ENCODE measurements at places on chromosomes 7 and 10.

- no peak for DNase-seq
Observed at GRCh38 chr7:99392659-99393354, 15.6 kb downstream of the PDAP1 start.

GRCh38 chr10:3971713-3972112, 186.7 kb upstream of the KLF6 start:
- DNase-seq, result no peak

GRCh38 chr7:93092757-93093370, 24.9 kb downstream of the SAMD9 start:
- DNase-seq, result peak; percentile 21

DNA sequence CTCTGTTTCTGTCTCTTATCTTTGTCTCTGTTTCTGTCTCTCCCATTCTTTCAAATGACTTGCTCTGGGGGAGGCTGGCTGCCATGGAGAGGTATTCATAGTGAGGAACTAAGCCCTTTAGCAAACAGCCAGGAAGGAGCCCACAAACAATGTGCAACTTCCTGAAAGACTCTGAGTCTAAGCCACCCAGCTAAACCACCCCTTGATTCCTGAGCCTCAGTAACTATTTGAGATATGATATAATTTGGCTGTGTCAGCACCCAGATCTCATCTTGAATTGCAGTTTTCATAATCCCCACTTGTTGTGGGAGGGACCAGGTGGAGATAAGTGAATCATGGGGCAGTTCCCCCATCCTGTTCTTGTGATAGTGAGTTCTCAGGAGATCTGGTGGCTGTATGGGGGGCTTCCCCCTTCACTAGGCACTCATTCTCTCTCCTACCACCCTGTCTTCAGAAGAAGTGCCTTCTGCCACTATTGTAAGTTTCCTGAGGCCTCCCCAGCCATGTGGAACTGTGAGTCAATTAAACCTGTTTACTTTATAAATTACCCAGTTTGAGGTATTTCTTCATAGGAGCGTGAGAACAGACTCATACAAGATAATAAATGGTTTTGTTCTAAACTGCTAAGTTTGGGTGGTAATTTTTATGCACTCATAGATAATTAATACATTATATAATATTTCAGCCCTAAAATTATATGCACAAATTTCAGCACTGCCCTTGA, 121.2 kb upstream of the FOXP2 start:
- DNase-seq, result peak; percentile 75

DNA sequence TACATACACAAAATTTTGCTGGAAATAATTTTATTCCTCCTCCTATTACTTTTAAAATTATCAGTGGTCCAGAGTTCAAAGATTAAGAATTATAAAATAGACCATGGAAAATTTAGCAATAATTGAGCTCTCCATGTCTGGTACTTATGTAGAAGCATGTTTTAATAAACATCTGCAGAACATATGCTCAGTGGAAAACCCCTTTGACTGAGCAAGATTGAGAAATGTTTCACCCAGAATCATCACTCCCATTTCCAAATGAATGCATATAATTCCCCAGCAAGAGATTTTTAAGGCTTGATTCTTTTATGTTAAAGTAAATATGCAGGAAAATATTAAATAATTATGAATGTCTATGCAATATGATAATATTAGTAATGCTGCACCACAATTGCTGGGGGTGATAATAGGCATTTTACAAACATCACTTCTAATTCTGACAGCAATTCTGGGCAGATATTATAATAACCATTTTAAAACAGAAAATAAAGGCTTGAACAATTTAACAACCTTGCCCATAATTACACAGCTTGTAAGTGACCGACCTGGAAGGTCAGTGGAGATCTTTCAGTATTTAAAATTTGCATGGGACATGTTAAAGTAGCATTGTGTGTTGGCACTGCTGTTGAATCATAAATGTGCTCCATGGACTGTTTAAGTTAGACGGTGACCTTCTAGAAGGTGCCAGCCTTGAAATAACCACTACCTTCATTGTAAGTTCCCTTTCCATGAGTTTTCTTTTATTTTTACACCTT, 45.6 kb upstream of the TES start:
- DNase-seq, result no peak

DNA sequence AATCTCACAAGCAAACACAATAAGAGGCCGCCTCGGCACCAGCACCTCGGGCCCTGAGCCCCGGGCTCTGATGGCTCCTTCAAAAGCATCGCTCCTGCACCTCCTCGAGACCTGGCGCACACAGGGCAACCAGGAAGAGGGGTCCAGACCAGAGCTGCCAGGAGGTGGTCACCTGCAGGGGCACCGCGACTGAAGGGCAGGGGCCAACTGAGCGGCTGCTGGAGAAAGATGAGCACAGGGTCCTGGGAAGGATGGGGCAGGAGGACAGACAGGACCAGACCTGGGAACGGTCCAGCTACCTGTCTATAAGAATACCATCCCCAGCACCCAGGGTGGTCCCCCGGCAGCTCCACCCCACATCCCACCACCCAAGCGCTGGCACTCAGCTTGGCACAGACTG, 20.8 kb downstream of the MAD1L1 start:
- DNase-seq, result no peak

DNA sequence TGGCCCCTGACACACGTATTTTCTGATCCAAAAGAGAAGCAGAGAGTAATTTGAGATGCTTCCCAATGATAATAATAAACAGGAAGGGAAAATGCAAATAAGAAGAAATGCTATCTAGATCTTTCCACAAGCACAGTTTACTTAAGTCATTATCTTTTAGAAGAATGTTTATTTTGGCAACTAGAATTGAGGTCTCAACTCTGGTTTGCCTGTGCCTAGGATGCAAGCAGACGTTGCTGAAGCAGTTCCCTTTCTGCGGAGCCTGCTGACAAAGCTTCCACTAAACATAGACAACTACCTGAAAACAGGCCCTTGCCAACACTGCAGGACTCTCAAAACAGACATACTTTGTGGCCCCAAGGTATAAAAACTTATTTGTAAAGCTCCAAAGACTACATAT, 315.8 kb upstream of the POM121L12 start:
- DNase-seq, result no peak

DNA sequence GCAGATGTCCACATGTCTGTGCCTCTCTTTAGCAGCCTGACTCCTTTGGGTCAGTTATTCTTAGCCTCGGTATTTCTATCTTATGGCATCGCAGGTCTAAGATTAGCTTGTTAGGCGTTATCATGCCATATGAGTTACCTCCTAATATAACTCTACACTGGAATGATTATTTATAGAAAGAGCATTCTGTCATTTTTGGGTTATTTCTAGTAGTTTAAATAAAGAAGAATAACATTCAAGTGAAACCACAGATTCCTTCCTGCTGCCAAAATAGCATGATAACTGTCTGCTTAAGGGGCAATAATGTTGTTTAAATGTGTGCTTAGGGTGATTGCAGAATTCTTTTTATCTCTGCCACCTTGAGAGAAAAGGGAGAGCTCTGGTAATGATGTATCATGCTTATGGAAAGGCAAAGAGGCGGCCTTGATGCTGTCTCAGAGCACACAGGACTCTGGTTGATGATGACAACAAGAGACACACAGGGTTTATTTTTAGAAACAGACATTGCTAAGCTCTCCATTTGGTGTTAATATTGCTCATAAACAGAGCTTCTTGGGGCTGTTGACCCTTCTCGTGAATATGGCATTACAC, 10.4 kb downstream of the HDAC9 start:
- no peak for DNase-seq

DNA sequence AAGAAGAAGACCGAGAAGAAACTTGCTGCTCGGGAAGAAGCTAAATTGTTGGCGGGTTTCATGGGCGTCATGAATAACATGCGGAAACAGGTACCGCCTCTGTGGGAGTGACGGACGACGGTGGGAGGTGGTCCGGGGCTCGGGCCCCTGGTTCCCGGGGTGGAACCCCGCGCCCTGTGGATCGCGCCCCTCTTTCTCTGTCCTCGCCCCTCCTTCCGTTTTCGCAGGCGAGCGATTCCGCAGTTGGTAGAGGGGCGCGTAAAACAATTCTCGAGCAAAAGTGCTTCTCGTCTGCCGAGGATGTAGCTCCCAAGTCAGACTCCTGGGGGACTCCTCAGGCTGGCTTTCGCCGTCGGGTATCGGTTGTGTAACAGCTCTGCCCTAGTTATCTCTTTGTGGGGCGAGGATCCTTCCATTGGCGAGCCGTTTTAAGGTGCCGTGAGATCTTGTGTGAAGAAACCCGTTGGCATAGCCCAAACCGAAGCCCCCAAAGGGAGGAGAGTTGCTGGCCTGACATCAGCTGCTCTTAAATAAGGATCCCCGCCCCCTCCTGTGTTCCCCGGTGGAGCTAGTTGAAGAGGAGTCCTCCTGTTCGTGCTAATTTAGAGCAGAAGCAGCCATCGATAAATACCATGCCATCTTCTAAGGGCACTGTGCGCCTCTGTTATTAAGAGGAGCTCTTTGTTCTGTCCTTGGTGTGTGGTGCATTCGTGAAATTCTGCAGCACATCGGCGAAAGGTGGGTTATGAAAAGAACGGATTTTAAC, 655 bp downstream of the KLHL7 start:
- DNase-seq, result peak; percentile 60

DNA sequence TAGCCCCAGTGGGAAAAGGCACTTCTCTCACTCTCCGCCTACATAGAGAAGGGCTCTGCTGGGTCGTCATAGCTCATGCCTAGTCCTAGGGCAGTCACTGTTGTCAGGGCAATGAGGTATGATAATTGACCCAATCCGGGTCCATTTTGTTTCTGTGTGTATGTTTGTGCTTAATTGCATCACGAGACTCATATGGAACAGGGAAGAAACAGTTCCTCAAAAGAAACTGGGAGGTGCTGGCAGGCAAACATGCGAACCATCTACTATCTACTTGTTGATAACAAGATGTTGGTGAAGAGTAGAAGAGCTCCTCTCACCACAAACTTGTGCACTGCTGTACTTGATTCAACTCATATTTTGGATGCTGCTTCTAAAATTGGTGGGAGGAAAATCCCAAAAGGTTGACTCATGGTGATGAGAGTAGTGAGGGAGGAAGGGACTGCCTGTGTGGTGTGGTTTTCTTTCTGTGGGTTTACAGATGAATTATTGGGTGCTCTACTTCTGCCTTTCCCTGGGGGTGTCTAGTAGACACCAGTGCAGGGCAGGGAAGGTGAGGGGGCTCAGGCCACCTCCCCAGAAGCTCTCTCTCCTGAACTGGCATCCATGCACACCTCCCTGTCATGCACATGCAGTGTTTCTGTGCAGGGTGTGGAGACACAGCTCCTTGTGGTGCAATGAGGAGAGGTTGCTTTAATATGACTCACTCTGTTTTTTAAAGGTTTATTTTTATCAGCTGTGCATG, 29.4 kb downstream of the LSMEM1 start:
- peak; percentile 63 for DNase-seq

DNA sequence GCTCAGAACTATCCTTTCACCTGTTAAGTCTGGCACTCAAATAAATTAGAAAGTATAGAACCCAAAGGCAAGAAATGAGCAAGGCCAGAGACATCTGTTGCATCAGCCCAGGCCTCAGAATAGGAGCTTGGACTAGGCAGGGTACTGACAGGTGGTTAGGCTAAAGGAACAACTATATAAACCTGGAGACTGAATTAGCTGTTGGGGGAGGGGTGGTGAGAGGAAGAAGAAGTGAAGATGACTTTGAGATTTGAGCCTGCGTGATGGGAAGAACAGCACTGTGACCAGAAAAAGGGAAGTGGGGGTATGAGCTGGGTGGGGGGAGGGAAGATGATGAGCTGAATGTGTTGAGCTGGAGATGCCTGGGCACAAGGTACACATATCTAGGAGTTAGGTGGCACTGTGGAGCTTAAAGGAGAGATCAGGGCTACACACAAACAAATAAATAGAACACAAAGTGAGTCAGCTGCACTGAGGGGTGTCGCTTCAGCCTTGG, 244.7 kb downstream of the PTEN start:
- DNase-seq, result peak; percentile 96

- peak; percentile 5 for DNase-seq
Observed at GRCh38 chr10:60099998-60100747, 193.8 kb upstream of the CCDC6 start.

DNA sequence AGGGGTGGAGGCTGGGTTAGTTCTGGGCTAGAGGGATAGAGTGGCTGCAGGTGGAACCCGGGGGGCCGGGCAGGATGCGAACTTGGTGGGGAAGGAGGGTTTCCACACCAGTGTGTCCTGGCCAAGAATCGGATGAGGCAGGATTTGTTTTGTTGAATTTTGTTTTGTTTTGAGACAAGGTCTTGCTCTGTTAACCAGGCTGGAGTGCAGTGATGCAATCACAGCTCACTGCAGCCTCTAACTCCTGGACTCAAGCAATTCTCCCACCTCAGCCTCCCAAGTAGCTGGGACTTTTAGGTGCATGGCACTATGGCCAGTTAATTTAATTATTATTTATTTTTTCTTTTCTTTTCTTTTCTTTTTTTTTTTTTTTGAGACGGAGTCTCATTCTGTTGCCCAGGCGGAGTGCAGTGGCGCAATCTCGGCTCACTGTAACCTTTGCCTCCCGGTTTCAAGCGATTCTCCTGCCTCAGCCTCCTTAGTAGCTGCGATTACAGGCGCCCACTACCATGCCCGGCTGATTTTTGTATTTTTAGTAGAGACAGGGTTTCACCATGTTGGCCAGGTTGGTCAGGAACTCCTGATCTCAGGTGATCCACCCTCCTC, 13.0 kb upstream of the PPP1R35 start:
- DNase-seq, result no peak

- no peak for DNase-seq
Observed at GRCh38 chr7:83366629-83367028, 203.9 kb upstream of the PCLO start.

- no peak for DNase-seq
Observed at GRCh38 chr10:100567826-100568225, 32.1 kb downstream of the HIF1AN start.

DNA sequence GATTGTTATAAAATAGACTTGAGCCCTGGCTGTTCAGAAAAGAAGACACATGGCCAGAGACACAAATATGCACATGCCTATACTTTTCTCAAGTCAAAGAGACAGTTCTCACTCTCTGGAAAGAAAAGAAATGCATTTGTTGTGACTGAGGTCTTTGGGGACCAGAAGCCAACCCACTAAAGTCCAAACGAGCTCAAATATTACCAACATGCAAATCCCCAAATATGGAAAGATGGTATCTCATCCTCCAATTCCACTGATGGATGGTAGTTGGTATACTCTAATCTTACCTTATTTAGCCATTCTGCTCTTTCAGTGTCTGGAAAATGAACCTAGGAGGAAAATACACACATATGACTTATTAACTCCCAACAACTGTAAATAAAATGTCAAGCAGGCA, 30.6 kb downstream of the ESYT2 start:
- no peak for DNase-seq

GRCh38 chr7:139774376-139774775, 3.4 kb downstream of the HIPK2 start:
- DNase-seq, result no peak

DNA sequence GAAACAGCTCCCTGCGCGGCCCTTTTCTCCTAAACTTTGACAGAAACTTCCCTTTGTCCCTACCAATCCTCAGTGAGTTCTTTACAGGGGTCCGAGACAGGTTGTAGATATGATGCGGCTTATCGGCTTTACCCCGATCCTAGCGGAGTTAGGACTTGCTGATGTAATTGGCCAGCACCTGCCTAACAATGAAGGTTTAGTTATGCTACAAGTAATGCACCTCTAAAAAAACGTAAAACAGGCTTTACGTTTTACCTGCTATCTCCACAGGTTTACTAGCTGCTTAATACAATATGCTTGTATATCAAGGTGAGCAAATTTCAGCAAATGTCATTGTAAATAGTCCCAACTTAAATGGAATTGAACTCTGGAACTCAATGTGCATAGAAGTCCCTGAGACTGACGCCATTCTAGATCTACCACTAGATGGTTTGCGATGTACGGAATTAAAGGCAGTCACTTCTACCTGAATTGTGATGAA, 697 bp upstream of the SNX13 start:
- no peak for DNase-seq

Measured in HL-60 (cell line).